Stimulated activated CD8-positive, alpha-beta memory T cell treated with anti-CD3 and anti-CD28 coated beads, Interleukin-15, amount 100 ng/mL, for 4 hours (primary cell): ENCODE measurements at places on chromosomes 6 and 20.

- DNase-seq = no peak
Measured at GRCh38 chr6:31899215-31899614, 1.7 kb upstream of the EHMT2 start.

- DNase-seq = no peak
Measured at GRCh38 chr6:84392261-84392660, 164.8 kb upstream of the CEP162 start.

DNA sequence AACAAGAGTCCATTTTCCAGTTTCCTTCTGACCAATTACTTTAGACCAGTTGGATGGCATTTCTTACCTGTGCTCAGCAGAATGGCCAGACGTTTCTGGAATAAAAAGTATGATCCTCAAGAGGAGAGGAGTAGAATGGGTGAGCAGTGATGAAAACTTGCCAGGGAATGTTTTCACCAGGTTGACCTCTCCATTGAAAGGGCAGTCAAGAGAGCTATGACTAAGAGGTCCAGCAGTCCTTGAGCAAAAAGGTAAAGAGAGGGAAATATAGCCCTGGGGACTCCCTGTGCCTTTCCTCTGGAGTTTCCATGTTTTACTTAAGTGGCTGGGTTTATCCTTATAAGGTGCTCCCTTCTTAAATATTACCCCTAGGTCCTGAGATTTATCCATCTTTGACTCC lies 210.9 kb downstream of the TBX18 start:
- no peak for DNase-seq

GRCh38 chr6:107786709-107787588 lies 37.2 kb downstream of the SCML4 start:
- no peak for DNase-seq

DNA sequence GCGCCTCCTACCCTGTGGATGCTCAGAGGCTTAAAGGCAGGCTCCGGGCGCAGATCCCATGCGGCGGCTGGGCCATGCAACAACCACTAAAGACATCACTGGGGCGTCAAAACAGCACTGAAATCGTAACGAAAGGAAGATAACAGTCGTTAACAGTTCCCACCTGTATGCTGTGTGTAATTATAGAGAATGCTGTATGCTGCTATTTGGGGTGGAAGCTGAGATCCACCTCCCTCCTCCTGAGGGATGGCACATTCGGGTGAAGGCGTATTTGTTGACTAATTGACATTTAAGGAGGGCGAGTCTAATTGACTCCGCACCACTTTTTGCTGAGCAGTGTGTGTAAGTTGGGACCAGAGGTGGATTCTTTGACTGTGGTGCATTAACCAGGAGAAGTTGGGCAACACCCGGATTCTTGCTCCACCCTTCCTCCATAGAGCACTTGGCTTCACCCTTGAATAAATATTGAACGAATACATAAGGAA lies 687 bp downstream of the SLC35A1 start:
- DNase-seq = no peak

- no peak for DNase-seq
Measured at GRCh38 chr6:1560281-1561058, 49.2 kb upstream of the FOXC1 start.

DNA sequence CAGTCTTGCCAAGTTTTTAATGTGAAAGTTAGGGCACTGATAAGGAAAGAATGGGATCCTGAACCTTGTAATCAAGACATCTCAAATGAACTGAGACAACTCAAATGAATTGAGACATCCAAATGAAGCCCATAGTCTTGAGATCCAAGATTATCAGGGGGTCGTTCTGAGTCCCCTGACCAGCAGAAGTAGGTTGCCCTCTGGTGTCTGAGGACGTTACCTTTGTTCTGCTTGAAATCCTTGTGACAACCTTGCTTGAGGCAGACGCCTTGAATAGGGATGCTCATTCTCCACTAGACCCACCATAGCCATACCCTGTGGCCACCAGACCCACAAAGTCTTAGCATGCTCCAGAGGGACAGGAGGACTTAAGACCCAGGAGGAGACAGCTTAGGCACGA lies 37.7 kb downstream of the ZBTB9 start:
- DNase-seq = no peak

DNA sequence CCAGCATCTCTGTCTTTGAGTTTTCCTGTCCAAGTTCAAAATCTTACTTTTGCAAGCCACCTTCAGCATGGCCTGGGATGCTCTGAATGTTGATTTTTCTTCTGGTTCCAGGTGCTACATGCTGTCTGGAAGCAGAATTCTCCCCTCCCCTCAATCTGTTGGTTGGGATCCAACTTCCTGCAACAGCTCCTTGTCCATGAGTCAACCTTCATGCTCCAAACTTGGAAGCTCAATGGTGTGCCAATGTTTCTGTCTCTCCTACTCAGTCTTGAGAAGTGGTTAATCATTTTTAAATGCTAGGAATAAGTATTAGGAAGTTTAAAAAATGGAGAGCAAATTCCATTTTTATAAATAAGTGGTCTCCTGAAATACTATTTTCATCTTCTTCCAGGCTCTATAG lies 33.2 kb upstream of the PLEKHG1 start:
- DNase-seq = no peak

- DNase-seq = no peak
Measured at GRCh38 chr6:164924674-164925073, 384.7 kb downstream of the C6orf118 start.

- DNase-seq = no peak
Measured at GRCh38 chr6:94357381-94357980, 938.1 kb upstream of the EPHA7 start.

- no peak for DNase-seq
Measured at GRCh38 chr6:98904096-98904495, 43.6 kb downstream of the FBXL4 start.

DNA sequence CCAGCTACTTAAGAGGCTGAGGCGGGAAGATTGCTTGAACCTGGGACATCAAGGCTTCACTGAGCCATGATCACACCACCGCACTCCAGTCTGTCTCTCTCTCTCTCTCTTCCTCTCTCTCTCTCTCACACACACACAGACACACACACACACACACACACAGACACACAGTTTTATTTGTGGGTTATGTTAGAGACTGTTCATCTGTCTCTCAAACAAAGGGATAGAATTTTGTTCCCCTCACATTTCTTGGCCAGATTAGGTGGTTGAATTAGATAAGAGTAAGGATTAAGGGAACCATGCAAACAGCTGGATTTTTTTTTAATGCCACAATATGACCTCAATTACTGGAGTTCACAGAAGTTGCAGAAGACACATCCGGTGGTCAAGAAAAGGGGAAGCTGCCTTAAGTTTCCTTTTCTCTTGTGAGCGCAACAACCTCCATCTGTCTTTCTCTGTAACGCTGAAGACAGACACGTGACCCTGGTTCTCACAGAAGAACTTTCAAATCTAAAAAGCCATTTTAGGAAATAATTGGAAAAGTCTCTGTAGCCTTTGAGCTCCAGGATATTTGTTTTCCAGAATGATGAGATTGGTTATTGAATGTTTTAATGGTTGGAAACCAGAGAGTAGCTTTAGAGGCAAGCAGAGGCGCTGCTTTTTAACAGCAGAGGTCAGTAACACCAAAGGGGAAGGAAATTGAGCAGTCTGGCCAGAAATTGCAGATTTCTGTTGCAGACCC lies 32.9 kb upstream of the LGSN start:
- no peak for DNase-seq

DNA sequence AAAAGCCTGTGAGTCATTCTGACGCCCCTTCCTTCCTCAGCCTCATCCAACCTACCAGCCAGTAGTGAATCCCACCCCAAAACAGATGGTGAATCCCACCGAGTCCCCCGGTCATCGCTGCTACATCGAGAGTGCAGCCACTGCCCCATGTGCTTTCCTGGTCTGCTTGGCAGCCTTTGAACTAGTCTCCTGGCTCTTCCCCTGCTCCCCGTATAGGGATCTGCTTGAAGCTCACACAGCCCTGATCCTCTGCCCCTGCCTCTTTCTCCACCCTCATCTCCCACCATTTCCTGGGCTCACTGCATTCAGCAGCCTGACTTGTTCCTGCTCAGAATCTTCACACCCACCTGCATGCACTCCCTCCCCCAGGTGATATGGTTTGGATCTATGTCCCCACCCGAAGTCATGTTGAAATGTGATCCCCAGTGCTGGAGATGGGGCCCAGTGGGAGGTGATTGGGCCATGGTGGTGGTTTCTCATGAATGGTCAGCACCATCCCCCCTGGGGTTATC lies 14.6 kb downstream of the SYNJ2 start:
- no peak for DNase-seq

DNA sequence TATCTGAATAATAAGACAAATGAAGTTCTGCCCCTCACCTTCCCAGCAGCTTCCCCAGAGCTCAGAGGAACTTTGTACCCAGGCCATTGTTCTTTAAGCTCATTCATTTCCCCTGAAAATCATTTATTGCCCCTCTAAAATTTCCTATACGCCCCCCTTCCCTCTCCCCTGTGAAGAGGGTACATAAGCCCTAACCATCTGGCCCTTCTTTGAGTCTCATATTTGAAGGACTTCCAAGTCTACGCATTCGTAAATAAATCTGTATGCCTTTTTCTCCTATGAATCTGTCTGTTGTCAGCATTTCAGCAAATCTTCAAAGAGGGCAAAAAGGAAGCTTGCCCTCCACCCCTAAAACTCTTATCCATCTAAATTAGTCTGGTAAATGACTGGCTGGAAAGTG lies 73.1 kb upstream of the DST start:
- no peak for DNase-seq

DNA sequence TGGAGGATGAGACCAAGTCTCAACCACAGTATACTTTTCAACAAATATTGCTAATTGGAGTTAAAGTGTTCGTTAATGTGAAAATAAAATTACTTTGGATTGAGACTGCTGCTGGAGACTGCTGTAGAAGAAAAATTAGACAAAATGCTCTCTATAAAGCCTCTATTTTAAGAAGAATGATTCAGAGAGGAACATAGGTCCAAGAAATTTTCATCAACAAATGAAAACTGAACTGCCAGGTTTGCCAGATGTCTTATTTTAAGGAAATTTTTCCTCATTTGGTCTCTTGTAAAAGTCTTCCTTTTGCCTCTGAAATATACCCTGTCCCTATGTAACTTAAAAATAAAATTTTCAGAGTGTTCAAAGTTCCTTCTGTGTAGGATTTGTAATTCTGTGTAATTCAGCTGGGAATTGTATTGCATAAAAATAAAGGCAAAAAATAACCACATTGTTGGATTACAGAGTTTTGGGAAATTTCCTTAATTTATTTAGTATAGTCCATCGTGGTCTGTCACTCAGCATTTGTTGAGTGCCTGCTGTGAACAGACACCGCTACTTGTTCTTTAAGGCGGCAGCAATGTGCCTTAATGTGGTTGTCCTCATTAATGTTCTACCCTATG lies 27.4 kb downstream of the ANKS1A start:
- no peak for DNase-seq

- DNase-seq = no peak
Measured at GRCh38 chr6:159953091-159953601, 15.7 kb upstream of the IGF2R start.

DNA sequence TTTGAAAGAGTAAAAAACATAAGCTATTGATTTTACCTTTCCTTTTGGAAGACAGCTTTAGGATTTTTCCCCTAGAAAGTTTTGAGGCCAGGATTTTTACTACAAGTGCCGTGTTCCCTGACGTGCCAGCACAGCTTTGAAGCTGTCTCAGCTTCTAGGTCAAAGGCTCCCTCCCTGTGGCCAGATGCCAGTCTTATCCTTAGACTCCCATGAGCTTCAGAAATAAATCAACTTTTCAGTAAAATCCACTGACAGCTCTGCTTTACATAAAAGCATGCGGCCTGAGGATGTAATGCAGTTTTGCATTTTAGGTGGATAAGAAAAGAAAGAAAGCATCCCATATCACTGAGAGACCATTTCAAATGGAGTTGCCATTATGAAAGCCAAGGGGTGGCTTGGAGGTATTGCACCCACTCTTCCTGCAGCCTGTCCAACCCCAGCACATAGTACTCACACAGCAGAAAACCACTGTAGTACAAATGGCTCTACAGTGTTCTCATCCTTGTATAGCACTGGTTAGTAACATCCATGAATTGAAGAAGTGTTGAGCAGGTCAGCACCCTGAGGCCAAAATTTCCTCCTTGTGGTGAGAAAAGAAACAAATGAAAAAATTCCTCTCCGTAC lies 15.2 kb upstream of the ATXN1 start:
- no peak for DNase-seq

DNA sequence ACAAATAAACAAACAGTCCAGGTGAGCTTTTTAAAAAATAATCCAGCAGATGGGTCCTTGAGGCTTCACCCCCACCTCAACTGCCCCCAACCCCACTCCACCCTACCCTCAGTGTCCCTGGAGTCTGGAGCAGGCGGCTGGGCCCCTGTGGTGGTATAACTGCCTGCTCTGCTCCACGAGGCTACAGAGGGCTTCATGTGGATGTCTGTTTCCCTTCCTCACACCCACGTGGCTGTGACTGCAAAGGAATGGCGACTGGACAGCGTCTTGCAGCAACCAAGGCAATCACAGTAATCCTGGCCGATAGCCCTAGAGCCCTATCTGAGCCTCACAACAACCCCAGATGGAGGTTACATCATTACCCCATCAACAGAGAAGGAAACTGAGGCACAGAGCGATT lies 76.5 kb downstream of the SLC2A10 start:
- DNase-seq = no peak

- no peak for DNase-seq
Measured at GRCh38 chr20:47857569-47858464, 72.5 kb upstream of the SULF2 start.
